ENCODE measurements at places on chromosomes 2 and 18. TPM values are rescaled to one million over a fixed set of nuclear protein-coding genes. Genes with fewer than 3 reads are reported as not detected.

DNA sequence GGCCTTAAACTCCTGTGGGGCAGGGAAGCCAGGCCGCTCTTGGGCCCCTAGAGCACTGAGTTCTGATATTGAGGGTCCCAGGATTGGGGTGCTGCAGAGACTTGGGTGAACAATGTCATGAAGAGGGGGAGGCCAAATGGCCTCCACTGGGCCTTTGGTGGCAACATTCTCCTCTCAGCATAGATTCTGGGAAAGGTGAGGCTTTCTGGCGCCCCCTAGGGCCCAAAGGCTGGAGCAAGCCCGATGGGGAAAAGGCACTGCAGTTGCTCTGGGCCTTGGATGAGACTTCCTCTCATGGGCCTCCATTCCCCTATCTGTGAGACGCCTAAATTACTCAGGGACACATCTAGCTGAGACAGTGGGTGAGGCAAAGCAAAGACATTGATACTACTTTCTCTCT, 84.8 kb downstream of the ACAA2 start:
- H3K4me1 ChIP-seq, result peaks cover 9% of the 10 kb centered on the region
- H3K27ac ChIP-seq, result no peak overlapping the region
- H3K27me3 ChIP-seq, result no peaks in the 10 kb centered on the region
- DNase-seq, result no peak
- H3K4me3 ChIP-seq, result no peak overlapping the region
- H3K36me3 ChIP-seq, result no peaks in the 10 kb centered on the region

DNA sequence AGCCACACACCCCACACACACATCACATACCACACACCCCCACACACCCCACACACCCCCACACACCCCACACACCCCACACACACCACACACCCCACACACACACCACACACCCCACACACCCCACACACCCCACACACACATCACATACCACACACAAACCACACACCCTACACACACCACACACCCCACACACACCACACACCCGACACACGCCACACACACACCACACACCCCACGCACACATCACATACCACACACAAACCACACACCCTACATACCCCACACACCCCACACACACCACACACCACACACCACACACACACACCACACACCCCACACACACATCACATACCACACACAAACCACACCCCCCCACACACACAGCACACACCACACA, 22.4 kb downstream of the TWIST2 start:
- DNase-seq, result no peak
- H3K27ac ChIP-seq, result no peak overlapping the region
- H3K27me3 ChIP-seq, result no peaks in the 10 kb centered on the region
- peaks cover 52% of the 10 kb centered on the region for H3K4me1 ChIP-seq
- H3K4me3 ChIP-seq, result no peak overlapping the region
- no peaks in the 10 kb centered on the region for H3K36me3 ChIP-seq

- no peaks in the 10 kb centered on the region for H3K36me3 ChIP-seq
- no peak overlapping the region for H3K4me3 ChIP-seq
Measured at GRCh38 chr2:158575051-158575635, 118.4 kb downstream of the PKP4 start.

GRCh38 chr2:15802657-15803542, 137.4 kb upstream of the MYCN start:
- peaks cover 8% of the 10 kb centered on the region for H3K4me1 ChIP-seq
- no peak overlapping the region for H3K27ac ChIP-seq
- no peaks in the 10 kb centered on the region for H3K36me3 ChIP-seq
- no peak for DNase-seq

GRCh38 chr2:225025917-225026571, 16.2 kb downstream of the DOCK10 start:
- no peak overlapping the region for H3K27ac ChIP-seq
- no peak for DNase-seq
- H3K4me3 ChIP-seq, result no peak overlapping the region
- H3K36me3 ChIP-seq, result no peaks in the 10 kb centered on the region
- no peaks in the 10 kb centered on the region for H3K4me1 ChIP-seq

DNA sequence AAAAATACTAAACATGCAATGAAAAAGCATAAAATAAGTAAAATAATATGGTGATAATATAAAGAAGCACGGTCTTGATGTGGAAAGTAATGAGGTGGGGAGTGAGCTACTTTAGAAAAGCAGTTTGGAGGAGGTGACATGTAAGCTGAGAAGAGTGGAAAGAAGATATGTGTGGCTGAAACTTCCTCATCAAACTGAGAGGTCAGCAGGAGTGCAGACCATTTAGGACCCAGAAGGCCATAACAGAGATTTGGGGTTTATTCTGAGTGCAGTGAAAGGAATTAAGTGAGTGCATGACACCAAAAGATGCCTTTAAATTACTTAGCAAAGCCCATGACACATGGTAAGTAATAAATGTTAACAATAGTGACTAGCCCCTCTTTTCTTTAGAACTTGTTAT, 24.4 kb upstream of the TMEM182 start:
- no peak overlapping the region for H3K27ac ChIP-seq
- no peak for DNase-seq
- H3K36me3 ChIP-seq, result no peaks in the 10 kb centered on the region

- peaks cover 31% of the 10 kb centered on the region for H3K4me1 ChIP-seq
- DNase-seq, result no peak
- no peak within 1 kb of the TSS for H3K27ac ChIP-seq
- no peaks in the 10 kb centered on the region for H3K27me3 ChIP-seq
Measured at GRCh38 chr18:77249569-77250500, at the start of gene GALR1. GALR1 (plus strand) TSS chr18:77249848; CDS start chr18:77250549, 701 bp downstream.

The DNER gene
- total RNA-seq, result 5.3 TPM

The TXNDC2 gene
- 0.83 TPM for total RNA-seq

The SALL3 gene
- not detected for total RNA-seq

Data from esophagus muscularis mucosa (tissue), 4 donors.